ENCODE measurements at places on chromosomes 13 and 19.

GRCh38 chr13:24672141-24673132 is 7.8 kb upstream of the ATP12A start:
- no peak for DNase-seq

- no peak for DNase-seq
These were observed 16.1 kb upstream of the BCL3 start for GRCh38 chr19:44732235-44733014.

- DNase-seq, result no peak
These were observed 1921.2 kb upstream of the PRR20A start for GRCh38 chr13:55219538-55219937.

GRCh38 chr13:113187263-113187669 is 21.2 kb downstream of the PCID2 start:
- DNase-seq, result peak; percentile 15

- no peak for DNase-seq
These were observed 1.4 kb upstream of the MIR17HG start for GRCh38 chr13:91346062-91346461.

DNA sequence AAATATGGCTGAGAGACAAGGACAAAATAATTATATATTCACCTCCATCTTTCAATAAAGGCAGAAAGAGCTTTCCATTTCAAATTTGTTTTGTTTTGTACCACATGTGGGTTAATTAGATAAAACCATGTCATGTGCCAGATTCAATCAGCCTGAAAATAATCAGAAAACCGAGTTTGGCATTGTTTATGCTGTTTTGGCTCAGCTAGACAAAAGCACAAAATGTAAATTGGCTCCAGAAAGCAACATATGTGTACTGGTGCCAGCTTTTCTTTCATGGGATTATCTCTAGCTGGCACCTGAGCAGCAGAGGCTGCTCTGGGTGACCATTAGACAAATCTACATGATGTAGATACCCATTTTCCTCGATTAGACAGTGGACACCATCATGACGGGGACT is 9.2 kb upstream of the DNAJC15 start:
- DNase-seq, result no peak

GRCh38 chr19:33681081-33681680 is 59.4 kb downstream of the CHST8 start:
- DNase-seq, result no peak

DNA sequence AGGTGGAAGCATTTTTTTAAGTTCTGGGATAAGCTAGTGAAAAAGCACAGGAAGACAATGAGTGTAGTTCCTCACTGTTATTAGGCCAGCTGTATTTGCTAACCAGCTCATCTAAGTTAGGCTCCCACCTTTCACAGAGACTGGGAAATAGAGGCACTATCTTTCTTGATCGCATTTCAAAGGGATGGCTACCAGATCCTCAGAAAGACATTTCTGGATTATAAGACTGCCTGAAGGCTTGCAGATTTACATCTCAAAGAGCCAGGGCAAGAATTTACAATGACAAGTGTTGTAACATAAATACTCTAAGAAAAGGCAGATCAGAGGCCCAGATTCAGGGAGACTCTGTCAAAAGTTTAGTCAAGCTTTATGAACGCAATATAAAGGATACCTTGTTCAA is 1005.5 kb downstream of the PCDH9 start:
- no peak for DNase-seq

DNA sequence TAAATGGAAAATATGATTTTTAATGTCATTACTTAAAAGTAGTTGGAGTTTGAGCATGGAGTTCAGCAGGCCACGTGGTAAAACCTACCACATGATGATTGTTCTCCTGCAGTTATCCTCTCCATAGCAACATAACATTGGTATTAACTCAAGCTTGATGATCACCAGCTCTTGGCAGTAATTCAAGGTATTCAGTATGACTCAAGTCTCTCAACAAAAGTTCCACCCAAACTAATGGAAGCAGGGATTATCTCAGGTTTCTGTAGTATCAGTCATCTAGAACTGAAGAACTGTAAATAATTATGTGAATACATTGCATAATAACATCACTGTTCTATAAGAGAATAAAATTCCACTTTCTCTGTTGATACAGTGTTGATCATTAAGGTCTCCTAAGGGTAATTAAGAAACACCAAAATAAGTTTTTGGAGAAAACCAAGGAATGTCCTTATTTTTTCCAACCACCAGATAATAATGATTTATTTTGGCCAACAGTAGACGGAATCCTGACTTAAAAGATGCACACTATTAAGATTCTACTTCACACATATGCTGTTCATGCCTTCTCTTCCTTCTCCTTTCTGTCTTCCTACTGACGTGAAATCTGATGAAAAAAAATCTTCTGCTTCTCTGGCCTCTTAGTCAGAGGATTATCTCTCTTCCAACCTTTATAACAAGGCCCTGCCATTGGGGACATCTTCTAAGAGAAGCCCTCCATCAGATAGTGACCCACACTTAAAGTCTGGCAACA is 1092.3 kb downstream of the EFNB2 start:
- DNase-seq, result no peak

GRCh38 chr19:39870171-39870971 is 24.2 kb upstream of the FBL start:
- DNase-seq, result no peak

- DNase-seq, result no peak
These were observed 43.7 kb downstream of the FRY start for GRCh38 chr13:32075170-32075851.

DNA sequence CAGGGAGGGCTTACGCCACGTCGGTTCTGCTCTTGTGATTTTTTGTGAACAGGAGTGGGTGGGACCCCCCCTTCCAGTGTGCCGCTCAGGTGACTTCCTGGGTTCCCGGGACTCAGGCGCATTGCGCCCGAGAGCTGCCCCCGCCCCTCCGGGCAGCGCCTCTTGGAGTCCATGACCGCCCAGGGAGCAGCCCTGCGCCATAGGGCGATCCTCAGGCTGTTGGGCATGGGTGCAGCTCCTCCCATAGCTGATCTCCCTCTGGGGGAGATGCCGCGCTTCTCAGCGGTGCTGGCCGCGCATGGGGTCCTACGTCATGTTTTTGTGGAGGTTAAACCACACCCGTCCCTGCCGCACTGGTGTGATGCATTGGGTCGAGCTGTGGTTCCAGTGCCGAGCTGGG is 7.9 kb upstream of the TMPRSS9 start:
- no peak for DNase-seq

DNA sequence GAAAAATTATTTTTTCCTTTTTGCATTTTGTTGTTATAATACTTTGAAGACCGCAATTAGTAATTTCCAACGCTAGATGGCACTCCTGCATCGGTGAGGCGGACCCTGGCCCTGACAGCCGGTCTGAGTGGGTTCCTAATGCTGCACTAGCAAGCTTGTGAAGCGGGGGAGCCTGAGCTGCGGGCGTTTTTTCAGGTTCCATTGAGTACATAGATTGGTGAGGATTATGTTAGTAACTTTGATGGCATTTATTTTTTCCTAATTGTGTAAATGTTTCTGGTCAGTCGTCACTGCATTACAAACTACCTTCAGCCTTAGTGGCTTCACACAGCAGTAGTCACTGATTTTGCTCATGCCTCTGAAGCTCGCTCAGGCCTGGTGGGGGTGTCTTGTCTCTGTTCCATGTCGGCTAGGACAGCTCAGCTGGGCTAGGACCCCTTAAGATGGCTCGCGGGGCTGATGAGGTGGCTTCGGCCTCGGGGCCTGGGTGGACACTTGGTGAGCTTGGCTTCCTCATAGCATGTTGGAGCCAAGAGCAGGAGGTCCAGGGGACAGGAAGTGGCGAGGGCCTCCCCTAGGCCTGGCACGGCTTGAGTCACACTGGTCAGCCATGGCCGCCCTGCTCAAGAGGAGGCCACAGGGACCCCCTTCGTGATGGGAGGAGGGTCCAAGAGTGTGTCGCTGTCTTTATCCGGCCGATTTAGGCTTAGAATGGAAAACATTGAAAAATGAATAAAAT is 25.0 kb downstream of the ERCC5 start:
- DNase-seq, result no peak

- DNase-seq, result no peak
These were observed 2.0 kb upstream of the USF2 start for GRCh38 chr19:35266520-35267352.

GRCh38 chr19:45471931-45472562 is 4.3 kb downstream of the FOSB start:
- no peak for DNase-seq

DNA sequence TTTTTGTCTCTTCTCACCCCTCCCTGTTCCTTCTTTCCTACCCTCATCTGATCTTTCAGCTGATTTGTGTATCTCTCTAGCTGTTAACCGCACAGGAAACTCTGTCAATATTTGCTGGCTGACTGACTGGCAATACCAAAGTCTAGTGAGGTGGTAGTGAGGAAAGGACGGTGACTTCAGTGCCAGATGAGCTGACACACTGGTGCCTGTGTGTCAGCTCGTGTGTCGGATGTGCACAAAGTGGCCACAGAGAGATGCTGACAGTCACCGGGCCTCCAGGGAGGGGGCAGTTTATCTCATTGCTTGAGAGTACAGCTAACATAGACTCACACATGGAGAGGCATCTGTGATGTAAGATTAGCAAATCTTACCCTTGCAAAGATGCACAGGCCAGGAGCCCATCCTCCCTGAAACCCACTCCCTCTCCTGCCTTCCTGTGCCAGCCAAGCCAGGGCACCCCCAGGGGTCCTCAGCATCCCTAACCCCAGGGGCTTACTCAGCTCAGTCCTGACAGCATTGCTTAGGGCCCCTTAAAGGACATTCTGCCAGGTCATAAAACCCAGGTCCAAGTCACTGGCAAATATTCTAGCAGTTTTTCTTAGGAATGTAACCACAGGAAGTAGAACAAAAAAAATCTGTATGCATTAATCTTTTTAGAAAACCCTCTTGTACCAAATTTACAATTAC is 80.2 kb downstream of the SHISA2 start:
- DNase-seq, result no peak

- no peak for DNase-seq
These were observed 7.0 kb downstream of the CUL4A start for GRCh38 chr13:113216254-113217048.

- no peak for DNase-seq
These were observed 66.5 kb downstream of the SIAH3 start for GRCh38 chr13:45784755-45785675.

GRCh38 chr13:61664801-61665705 is 249.4 kb upstream of the PCDH20 start:
- DNase-seq, result no peak

GRCh38 chr13:113554333-113554700 is 30.2 kb upstream of the TFDP1 start:
- no peak for DNase-seq

DNA sequence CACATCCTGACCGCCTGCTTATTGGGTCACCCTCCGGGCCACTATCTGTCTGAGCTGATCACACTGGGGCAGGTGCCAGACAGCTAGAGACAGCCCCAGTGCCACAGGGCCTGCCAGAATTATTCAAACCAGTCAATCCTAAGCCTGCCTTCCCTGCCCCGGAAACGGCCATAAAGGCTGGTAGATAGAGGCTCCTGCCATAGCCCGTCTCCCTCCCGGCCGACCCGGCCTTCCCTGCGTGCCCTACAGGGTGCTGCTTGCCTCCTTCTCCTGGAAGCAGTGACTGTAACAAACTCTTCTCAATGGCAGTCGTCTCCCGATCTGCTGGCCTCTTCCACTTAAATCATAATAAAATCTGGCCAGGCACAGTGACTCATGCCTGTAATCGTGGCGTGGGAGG is 158.6 kb upstream of the SOX1 start:
- no peak for DNase-seq

- DNase-seq, result no peak
These were observed 13.3 kb upstream of the RASA3 start for GRCh38 chr13:114145722-114146121.

- DNase-seq, result no peak
These were observed 76.1 kb downstream of the RGCC start for GRCh38 chr13:41533266-41534052.

DNA sequence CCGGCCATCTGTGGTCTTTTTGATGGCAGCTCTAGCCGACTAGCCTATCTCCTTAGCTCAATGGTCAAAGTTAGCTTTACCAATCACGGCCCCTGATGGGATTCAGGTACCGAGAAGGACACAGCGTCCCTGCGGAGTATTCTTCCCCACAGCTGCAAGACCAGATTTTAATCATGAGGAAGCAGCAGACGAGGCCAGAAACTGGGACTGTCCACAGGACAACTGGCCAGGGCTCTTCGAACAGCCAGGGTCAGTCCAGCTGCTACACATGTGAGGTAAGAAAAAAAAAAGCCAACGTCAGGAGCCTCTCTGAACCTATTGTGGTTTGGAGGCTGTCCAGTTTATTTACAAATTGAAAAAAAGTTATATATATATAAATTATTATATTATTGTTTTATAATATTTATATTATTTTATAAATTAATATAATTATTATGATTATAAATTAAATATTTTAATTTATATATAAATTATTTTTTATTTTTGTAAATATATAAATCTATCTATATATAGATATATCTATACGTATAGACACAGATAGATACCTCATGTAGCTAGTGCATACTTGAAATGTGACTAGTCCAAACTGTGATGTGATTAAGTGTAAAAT is 10.8 kb downstream of the RINL start:
- no peak for DNase-seq

GRCh38 chr19:40533508-40533907 is 43.2 kb upstream of the SHKBP1 start:
- no peak for DNase-seq

DNA sequence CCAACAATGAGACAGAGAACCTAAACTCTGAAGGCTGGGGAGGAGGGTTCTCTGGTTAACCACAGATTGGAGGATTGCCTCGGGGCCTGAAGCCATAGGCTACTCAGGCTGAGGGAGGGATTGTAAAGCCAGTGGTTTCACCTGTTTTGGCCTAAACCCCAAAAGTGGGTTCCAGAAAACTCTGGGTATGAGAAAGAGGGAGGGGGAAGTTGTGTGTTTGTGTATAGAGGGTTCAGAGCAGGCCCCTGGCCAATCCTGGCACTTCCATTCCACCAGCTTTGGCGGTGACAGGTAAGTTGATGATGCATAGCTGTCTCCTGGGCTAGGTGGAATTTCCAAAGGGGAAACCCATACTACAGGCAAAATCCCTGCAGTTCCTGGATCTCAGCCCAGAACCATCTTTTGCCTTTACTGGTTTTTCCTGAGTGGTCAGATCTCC is 13.5 kb upstream of the CCDC97 start:
- DNase-seq, result no peak

- no peak for DNase-seq
These were observed 1774.6 kb upstream of the PCDH20 start for GRCh38 chr13:63190219-63190618.

DNA sequence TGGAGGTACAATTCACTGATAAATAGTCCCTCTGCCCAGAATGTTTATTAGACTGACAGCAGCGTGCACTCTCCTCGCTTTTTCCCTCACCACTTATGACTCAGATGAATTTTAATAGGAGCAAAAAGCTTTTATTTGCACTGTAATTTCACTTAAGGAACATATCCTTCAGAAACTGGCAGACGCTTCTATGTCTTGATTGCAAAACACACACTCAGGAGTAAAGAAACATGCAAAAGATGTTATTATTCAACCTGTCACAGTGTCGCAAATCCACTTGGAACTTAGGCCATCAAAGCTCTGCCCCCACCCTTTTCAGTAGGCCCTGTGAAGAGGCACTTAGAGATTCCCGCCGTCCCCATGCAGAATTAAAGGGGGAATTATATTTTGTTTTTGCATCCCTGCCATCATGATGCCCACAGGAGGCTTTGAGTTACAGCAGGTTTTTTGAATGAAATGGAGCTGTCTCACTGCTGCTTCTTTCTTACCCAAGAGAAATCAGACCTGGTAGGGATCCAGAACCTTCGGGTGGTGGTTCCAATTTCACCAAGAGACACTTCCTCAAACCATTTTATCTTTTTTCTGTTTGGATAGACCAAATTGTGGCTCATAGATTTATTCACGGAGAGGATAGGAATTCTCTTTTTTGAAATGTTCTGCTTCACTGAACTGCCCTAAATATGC is 74.5 kb downstream of the GGACT start:
- no peak for DNase-seq

Measured in esophagus squamous epithelium (tissue), 5 donors.